NCI-H524 (cell line): ENCODE measurements at places on chromosomes 12 and 14.

DNA sequence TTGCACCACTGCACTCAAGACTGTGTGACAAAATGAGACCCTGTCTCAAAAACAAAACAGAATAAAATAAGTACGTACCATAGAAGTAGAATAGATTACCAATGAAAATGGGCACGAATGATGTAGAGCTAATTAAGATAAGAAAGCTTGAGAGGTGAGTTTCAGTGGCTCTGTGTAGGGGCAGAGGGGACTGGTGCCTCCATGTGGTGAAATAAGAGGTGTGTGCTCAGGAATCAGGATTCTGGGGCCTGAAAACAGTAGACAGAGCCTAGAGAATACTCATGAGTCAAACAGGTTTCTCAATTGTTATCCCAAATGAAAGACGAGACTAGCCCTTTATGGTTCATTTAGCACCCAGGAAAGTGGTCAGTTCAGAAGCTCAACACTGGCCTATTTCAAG, 1145.1 kb downstream of the FLRT2 start:
- no peak for DNase-seq

GRCh38 chr12:109277899-109278762, 31.0 kb downstream of the FOXN4 start:
- peak; percentile 44 for DNase-seq

GRCh38 chr14:100726550-100727085, at the start of gene DLK1:
TSS of gene DLK1 (plus strand) at chr14:100726892. CDS start at chr14:100727069, 177 bp downstream.
- peak; percentile 59 for DNase-seq

DNA sequence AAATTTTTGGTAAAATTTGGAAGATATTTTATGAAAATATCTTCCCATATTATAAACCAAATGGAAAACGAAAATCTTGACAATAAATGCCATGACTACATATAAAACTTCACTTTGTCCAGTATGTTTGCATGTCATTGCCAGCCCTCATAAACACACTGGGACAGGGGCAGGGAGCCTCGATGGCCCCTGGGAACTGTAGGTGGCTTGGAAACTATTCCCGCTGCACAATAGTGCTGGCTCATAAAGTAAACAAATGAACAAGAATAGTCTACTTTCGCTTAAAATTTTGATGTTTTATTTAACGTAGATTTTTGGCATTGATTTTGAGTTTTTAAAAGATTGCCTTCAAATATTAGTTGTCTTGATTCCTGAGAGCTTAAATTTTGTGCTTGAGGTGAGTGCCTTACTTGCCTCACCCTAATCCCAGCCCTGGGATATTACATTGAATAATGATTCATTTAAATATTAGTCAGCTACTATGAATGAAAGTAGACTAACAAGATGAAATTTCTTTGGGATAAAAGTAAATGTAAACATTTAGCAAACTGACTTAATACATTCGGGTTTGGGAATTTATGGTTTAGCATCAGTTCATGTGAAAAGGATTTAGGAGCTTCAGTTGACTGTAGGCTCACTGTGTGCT, 74.0 kb upstream of the PKP2 start:
- DNase-seq, result no peak

GRCh38 chr12:53006810-53007309, 604 bp downstream of the EIF4B start:
- DNase-seq, result peak; percentile 78

DNA sequence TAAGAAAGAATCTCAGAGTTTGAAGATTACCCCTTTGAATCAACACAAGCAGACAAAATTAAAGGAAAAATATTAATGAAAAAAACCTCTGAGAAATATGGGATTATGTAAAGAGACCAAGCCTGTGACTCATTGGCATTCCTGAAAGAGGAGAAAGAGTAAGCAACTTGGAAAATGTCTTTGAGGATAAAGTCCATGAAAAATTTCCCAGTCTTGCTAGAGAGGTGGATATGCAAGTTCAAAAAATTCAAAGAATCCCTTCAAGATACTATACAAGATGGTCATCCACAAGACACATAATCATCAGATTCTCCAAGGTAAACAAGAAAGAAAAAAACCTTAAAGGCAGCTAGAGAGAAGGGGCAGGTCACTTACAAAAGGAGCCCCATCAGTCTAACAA, 13.3 kb downstream of the SLCO1B1 start:
- DNase-seq, result no peak

DNA sequence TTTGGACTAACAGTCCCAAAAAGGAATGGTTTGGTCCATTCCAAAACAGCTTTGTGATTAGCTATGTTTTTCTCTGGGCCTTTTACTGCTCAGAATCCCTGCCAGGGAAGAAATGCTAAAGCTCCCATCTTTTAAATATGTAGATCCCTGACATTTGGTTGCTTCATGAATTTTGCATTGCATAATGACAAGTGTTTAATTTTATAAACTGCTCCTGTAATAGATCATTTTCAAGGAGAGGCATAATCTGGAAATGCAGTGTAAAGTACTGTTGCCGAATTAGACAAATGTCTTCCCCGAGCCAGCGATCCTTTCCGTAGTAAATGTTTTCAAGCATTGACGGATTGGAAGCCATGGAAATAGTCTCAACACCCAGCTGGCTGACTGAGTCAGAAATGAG, 291.3 kb upstream of the PRKD1 start:
- DNase-seq, result no peak

- DNase-seq, result no peak
These were observed 31.1 kb downstream of the SLC38A4 start for GRCh38 chr12:46794593-46795190.

DNA sequence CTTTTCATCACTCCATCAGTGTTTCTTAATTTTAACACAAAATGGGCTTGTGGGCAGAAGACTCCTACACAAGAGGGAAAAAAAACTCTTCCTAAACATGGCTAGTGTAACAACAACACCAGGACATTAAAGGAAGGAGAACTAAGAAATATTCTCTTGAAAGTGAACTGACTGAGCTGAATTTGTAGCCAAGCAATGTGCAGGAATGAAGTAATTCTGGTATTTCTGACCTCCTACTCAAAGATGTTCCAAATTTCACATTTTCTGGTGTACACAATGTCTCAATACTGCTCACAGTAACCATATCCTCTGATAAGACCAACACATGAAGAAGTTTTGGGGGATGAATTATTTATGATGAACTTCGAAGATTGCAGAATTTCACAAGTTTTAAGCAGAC, 357.3 kb downstream of the DUSP6 start:
- no peak for DNase-seq

DNA sequence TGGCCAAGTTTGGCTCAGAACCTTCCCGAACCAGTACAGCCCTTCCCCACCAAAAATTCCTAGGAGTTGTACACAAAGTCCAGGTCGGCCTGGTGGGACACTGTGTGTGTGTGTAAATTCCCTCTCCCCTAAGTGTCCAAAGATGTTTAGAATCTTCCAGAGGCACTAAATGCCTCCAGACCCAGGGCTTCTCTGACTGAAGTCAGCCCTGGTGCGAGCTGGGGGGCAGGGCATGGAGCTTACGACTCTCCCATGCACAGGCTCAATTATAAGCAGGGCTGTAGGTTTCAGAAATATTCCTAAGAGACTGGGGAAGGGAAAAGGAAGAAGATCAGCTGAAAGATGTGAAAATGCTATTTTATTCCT, 106.9 kb upstream of the ATF7IP start:
- DNase-seq, result no peak

- no peak for DNase-seq
These were observed 13.3 kb downstream of the IL22 start for GRCh38 chr12:68240079-68240478.

DNA sequence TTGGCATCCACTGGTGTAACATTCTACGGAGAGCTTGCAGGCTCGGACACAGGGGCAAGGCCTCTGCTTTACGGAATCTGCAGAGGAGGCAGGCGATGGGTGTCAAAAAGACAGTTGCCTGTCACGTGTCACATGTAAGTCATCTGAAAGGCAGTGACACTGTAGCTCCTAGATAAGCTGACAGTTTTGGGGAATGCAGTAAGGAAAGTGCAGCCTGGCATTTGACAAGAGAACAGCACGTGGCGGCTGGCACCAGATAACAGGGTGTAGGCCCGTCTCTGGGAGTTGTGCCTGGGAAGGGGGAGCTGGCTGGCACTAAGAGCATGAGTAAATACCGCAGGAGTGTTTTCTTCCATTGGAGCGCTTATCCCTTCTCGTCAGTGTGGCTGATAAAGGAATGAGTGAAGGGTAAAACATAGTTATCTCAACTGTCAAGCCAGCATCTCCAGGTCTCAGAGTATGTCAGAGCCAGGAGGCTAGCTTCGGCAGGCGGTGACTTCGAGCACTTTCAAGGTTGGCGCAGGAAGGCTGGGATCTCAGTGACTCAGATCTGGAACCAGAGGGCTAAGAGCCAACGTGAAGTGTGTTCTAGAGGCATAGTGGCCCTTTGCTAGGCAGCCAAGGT, 26.1 kb downstream of the ADCK1 start:
- DNase-seq, result no peak
